CD4-positive, alpha-beta T cell treated with Interleukin-4 for 1 hour (primary cell): ENCODE measurements at places on chromosomes 6 and 20.

DNA sequence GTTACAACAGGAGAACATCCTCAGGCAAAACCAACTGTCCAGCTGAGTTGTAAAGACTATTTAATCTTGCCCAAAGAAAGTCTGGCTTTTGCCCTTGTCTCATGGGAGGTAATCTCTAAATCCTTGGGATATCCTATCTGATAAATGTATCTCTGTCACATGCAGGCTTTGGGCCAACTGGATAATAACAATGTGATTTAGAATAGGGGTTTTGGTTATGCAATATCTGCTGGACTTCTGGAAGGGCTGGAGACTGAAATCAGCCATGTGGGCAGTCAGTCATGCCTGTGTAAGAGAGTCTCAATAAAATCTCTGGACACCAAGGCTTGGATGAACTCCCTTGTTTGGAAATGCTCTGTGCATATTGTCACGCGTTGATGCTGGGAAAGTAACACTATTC, 56.3 kb upstream of the PRL start:
- no peak for DNase-seq

- DNase-seq = no peak
Measured at GRCh38 chr20:22307409-22307808, 277.0 kb downstream of the FOXA2 start.

- no peak for DNase-seq
Measured at GRCh38 chr20:58483470-58483869, 31.7 kb downstream of the APCDD1L start.

- no peak for DNase-seq
Measured at GRCh38 chr6:116352515-116353471, 18.0 kb upstream of the DSE start.

GRCh38 chr20:35489717-35490116, 34.3 kb downstream of the CEP250 start:
- DNase-seq = peak; percentile 40

DNA sequence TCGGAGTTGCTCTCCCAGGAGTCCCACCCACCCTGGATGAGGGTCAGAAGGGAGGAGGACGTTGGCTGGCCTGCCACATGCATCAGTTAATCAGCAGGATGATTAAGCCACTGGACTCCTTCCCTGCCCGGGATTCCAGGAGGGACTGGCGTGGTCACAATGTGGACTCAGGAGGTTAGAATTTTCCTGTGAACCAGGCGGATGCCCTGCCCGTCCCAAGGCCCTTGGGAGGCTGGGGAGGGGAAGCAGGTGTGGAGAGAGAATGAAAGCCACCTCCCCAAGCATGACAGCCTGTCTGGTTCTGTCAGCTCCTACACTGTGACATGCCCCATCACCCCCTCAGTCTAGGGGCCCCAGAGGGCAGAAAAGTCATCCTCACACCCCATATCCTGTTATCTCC, 11.6 kb upstream of the ITPR3 start:
- no peak for DNase-seq

DNA sequence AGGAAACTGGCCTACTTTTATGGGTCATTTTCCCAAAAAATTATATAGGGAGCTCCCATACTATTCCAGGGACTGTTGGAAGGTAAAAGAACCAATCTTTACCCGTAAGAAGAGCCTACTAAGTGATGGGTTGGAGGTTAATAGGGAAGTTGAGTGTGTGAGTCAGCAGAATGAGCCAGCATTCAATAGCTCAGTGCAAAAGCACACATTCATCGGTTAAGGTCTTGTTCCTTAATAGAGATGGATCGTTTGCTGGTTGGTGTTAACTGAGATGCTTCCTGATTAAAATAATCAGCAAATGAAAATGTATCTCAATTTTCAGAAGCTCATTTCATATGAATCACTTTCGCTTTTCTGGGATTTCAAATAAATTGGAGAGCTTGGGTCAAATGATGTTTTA, 115.3 kb upstream of the MRPS10 start:
- DNase-seq = peak; percentile 23

- no peak for DNase-seq
Measured at GRCh38 chr6:85458782-85459181, 8.9 kb downstream of the NT5E start.

GRCh38 chr6:24614043-24614420, 32.0 kb downstream of the KIAA0319 start:
- DNase-seq = no peak

DNA sequence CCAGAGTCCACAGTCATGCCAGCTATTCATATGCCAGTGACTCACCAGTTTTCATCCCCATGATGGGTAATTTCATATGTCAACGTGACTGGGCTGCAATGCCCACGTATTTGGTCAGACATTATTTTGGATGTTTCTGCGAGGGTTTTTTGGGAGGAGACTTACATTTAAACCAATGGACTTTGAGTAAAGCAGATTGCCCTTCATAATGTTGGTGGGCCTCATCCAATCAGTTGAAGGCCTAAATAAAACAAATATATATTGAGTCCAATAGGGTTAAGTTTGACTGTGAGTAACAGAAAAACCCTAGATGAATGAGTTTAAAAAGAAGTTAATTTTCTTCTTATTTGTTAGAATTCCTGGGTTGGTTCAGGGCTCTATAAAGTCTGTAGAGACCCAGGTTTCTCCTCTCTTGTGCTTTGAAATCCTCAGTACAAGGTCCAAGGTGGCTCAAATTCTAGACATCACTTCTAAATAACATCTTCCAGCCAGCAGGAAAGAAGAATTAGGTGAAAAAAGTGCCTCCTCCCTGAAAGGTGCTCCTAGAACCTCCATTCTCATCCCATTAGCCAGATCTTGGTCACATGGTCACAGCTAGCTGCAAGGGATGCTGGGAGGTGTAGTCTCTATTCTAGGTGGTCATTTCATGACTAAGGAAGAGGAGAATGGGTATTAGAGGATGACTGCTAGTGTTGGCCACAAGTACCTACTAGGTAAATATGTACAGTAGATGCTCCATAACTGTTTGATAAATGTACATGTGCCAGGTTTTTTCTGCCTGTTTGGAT, 16.7 kb upstream of the NEDD9 start:
- no peak for DNase-seq

DNA sequence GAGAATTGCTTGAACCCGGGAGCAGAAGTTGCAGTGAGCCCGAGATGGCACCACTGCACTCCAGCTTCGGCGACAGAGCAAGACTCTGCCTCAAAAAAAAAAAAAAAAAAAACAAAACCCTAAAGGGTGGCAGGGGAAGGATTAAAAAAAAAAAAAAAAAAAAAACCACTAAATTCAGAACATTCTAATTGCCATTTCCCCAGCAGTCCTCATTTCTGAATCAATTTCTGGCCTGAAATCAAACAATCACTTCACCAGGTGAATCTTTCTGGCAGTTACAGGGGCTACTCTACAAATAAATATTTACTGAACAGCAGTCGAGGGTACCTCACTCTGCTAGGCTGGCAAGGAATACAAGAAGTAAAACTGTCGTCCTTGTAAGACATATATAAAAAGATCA, 1.2 kb downstream of the UQCC1 start:
- DNase-seq = no peak

DNA sequence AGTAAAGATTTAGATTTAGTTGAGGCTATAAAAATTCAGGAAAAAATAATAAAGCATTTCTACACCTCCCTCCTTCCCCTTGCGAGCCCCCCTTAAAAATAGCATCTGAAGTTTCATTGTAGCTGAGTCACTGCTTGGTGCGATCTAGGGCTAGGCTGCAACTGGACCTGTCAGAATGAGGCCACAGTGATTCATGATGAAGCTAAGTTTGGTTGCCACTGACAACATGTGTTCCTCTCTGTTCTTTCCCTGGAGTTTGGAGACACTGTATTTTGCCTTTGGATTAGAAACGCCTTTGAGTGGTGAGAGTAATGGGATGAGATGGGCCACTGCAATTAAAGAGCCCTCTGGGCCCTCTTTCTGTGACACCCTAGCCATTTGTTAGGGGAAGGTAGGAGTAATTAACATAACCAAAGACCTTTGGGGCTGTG, 334.1 kb downstream of the NRN1 start:
- peak; percentile 48 for DNase-seq

DNA sequence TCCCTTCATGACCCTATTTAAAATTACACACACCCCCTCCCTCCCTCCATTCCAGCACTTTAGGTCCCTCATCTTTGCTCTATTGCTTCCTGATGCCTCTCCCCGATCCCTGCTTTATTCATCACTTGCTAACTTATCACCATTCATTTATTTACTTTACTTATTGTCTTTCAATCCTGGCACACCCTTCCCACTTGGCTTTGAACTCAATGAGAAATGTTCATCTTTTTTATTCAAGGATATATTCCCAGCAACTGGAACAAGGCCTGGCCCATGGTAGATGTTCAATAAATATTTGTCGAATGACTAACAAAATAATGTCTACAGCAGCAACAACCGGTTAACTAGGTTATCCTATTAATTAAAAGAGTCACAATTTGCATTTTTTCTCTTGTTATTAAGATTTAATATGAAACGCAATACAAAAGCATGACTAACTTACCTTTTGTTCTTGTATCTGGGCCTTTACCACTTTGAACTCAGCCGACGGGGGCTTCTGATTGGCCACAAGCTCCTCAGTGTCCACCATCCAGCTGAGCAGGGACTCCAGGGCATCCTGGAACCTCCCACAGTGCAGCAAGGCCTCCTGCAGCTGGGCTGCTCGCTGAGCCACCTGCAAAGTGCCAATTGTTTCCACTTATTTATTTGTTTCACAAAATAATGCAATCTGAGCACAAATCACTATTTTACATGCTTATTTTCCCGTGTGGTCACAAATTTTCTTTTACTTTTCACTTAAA, 107.8 kb downstream of the DST start:
- no peak for DNase-seq

GRCh38 chr20:49685809-49686208, 27.9 kb downstream of the B4GALT5 start:
- no peak for DNase-seq

DNA sequence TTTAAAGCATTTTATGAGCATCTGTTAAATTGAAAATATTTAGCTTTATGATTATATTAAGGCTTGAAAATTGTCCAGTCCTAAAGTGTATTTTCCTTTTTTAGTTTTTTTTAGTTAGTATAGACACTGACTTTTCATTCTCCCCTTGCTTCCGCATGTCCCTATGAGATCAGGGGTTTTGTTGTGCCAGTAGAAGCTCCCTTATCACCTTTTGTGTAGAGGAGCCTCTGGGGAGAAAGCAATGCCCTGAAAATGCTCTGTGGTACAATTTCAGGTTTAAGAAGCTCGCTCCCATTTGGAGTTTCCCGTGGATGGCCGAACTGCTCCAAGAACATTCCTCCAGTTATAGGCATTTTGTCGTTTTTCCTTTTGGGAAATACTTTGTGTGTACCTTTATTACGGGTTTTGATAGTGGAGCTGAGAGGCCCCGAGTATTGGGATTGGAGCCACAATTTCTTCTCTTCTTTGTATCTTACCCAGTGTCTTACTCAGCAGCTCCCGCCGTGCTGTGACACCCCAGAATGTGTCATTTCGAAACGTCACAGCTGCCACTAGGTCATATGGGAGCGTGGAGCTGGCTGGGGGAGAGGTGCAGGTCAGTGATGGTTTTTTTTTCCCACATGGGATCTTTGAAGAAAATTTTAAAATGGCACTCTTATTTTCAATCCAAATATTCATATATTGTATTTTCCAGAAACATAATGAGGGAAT, 49.9 kb downstream of the RPRD1B start:
- DNase-seq = no peak

DNA sequence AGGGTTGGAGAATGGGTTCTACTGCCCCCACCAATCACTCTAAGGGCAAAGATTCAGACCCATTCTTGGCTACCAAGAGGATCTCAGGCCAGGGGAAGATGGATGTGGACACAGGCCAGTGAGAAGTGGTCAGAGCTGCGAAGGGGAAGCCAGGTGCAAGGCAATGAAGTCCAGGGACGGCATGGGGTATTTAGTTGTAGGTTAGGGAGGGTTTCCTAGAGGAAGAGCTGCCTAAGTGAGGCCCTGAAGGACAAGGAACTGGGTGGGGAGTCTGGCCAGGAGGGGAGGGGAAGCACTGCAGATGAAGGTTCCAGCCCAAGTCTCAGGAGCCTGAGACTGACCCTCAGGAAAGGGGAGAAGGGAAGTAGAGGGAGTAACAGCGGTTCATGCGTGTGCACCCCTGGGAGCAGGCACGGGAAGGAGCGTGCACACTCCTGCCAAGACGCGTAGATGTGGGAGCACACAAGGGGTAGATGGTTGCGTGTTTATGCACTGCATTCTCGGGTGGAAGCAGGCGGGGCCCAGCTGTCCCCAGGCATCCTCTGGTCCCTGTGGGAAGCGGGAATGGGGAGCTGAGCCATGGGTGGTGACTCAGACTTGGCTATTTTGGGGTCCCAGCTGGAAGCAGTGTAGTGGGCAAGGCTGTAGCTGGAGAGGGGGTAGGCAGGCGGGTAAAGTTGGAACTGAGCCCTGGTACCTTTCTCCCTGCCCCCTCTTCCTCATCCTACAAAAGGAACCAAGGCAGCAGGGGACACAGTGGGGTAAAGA, 3.3 kb downstream of the ACTL10 start:
- DNase-seq = no peak

DNA sequence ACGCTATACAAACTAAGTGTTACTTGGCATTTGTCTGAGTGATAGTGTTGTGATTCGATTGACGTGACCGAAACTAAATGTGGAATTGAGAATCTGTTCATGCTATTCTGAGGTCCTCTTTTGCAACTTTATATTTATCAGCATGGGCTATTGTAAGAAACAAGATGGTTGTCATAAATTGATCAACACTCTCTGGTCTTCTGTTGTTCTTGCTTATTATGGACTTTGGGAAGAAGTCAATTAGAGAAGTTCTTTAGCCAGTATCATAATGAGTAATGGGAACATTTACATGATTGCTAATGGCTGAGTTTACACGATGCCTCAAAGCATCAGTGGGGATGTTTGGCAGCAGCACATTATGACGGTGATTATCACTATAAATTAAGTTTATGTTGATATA, 195.0 kb downstream of the CD83 start:
- no peak for DNase-seq

GRCh38 chr6:52233975-52234823, 10.1 kb downstream of the IL17F start:
- no peak for DNase-seq

DNA sequence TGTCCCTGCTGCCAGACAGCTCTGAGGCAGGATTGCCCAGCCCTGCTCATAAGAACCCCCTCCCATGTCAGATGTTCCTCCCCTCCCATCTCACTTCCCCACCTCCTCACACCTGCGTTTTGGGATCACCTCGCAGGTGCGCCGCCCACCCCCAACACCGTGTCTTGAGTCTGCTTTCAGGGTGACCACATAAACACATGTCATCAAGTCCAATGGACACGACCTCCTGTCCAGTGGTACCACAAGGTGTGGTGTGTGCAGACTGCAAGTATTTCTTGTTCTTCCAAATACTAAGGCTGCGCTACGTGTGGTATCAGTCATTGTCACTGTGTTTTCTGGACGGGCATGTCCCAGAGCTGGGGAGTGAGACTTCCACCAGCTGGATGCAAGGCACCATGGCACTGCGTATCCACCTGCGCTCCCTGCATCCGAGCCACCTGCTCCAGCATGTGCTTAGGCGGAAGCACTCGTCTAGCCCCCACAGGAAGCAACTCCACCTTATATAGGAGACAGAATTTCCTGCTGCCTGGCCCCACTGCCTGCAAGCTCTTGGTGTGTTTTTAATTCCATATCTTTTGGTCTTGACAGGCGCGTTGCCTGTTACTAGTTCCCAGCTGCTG, 119.7 kb upstream of the NXT1 start:
- no peak for DNase-seq

- peak; percentile 45 for DNase-seq
Measured at GRCh38 chr6:136846046-136846445, 23.7 kb downstream of the PEX7 start.

- no peak for DNase-seq
Measured at GRCh38 chr6:159059885-159060506, 15.2 kb upstream of the TAGAP start.
